ENCODE measurements at places on chromosomes 1 and 21.

DNA sequence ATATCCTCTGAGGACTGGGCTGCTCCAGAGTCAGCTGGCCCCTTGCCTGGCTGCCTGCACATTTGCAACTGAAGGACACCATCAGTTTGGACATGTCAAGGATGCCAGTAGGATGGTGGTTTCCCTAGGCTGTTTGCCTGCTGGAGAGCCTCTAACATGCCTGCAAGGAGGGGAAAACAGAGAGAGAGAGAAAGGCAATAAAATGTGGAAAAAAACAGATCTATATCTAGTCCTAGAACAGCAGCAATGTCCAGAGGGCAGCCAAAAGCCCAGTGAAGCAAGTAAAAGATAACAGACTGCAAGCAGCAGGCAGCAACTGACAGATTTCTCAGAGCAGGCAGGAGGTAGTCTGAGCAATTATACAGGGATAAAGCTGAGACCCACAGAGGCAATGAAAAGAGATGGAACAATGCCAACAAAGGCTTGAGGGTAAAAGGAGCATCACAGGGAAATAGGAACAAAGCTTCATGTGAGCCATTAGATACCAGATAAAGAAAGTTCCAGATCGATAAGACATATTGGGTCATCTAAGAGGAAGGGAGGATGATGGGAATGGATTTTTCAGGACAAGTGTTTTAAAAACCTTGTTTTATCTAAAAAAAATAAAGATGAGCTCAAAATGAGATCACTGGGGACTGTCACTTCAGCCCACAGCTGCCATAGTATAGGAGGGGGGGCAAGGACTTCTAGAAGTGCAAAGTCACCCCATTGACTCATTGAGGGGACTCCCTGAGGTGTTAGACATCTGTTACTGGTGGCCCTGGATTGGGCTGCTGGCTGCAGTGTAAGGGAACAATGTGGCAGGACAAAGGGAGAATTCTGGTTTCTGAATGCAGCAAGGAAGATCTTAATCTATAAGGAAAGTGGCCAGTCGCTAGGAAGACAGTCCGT lies 38.6 kb upstream of the GADD45A start:
- DNase-seq = no peak

DNA sequence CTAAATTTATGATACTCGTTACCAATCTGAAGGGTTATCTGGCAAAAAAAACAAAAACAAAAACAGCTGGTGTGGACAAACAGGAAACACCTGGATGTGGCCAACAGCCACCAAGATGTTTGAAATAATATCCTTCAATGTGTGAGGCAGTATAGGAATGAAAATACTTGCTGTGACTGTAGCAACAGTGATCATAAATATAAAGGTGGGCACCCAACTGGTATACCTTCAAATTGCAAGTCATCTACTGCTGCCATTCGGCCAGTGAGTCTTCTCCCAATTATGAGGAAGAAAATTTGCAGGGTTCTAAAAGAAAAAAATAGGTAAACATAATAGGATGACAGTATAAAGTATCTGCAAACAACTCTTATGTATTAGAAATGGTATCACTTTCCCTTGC lies 916 bp downstream of the YIPF1 start:
- DNase-seq = no peak

DNA sequence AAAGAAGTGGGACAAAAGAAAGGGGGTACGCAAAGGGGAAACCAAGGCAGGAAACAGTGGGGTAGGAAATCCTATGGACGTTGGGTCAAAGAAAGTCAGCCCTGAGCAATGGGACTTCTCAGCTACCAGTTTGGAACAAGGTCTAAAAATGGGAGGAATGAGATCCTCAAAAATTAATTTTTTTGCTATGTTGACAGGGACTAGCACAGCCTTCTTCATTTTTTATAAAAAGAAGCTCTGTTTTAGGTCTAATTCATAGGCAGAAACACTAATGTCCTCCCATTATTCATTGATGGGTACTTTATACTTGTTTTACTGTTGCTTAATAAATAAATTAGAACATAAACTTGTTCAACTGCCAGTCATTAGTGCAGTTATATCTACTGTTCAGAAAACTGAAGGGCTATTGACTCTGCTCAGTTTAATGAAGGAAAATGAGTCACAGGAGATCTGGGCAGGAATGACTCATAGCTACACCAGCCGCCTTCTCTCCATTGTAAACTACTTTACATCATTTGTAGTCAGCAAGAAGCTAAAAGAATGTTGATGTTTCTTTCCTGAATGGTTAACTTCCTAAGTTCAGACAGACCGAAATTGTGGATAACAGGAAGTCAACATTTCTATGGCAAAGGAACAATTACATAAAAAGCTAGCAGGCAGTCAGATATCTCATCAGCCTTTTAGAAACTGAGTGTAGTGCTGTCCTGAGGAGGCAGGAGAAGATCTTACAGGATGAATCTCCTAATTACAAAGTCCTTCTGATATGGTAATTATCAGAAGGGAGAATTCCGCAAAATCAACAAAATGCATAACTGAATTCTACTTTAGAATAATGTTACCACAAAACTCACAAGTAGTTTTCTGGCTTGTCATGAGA lies 356.4 kb upstream of the PKN2 start:
- DNase-seq = no peak

GRCh38 chr1:27166351-27166802 lies 11.5 kb upstream of the SLC9A1 start:
- DNase-seq = no peak

DNA sequence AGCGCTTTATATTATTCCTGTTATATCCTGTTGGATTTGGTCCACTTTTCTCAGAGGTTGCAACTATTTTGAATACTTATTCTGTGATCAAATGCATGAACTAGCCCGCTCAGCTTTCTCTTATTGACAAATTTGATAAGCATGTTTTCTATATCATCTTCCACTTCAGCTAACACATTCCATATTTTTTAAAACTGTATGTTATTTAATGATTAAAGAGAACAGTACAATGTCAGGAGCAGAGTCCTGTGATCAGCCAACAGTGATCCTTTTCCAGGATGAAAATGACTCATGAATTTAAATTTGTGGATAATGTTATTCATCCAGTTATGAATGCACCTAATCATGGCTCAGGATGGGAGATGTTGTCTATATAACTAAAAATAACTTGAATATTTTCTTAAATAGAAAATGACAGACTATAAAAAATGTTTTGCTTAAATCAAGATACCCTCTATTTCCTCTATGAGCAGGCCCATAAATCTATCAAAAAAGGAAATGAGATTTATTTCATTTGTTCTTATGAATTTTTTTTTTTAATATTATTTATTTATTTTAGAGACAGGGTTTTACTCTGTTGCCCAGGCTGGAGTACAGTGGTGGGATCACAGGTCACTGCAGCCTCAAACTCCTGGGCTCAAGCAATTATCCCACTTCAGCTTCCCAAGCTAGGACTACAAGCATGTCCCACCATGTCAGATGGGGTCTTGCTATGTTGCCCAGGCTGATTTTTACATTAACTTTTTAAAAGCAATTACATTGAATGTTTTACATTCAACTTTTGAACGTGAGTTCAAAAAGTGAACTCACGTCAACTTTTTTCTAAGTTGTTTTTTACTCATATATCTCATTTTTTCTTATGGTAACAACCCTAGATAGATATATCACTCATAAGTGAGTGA lies 12.5 kb downstream of the BPNT1 start:
- no peak for DNase-seq
